Activated CD4-positive, alpha-beta T cell treated with anti-CD3 and anti-CD28 coated beads, Interleukin-2, amount 50 U/mL, for 48 hours (primary cell): ENCODE measurements at places on chromosomes 3 and 15.

GRCh38 chr15:29867241-29868000 lies 45.2 kb upstream of the TJP1 start:
- no peak for DNase-seq

DNA sequence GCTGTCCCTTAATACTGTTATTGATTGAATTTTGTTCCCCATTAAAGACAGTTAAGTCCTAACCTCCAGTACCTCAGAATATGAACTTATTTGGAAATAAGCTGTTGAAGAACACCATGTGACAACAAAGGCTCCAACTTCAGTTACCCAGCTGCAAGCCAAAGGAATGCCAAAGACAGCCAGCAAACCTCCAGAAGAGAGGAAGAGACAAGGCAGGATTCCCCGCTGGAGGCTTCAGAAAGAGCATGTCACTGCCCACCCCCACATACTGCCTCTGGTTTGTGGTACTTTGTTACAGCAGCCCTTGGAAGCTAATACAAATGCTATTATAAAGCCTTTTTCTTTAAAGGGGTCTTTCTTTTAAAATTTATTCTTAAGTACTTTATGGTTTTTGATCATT lies 18.4 kb upstream of the NEK10 start:
- no peak for DNase-seq

DNA sequence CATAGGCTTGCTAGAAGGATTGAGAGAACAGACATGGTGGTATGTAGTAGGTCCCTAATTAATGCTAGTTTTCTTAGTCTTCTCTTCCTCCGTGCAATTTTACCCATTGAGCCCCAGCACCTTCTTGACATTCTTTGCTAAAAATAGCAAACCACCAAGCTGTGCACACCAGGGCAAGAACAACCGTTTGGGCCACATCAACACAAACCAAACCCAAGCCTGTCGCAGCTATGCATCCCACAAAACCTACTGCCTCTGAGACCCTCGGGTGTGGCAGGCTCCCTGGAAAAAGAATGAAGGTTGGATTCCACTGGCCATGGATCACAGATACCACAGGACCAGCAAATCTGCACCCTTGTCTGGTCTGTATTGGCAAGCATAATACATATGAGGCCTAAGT lies 27.1 kb downstream of the HEG1 start:
- DNase-seq: no peak

DNA sequence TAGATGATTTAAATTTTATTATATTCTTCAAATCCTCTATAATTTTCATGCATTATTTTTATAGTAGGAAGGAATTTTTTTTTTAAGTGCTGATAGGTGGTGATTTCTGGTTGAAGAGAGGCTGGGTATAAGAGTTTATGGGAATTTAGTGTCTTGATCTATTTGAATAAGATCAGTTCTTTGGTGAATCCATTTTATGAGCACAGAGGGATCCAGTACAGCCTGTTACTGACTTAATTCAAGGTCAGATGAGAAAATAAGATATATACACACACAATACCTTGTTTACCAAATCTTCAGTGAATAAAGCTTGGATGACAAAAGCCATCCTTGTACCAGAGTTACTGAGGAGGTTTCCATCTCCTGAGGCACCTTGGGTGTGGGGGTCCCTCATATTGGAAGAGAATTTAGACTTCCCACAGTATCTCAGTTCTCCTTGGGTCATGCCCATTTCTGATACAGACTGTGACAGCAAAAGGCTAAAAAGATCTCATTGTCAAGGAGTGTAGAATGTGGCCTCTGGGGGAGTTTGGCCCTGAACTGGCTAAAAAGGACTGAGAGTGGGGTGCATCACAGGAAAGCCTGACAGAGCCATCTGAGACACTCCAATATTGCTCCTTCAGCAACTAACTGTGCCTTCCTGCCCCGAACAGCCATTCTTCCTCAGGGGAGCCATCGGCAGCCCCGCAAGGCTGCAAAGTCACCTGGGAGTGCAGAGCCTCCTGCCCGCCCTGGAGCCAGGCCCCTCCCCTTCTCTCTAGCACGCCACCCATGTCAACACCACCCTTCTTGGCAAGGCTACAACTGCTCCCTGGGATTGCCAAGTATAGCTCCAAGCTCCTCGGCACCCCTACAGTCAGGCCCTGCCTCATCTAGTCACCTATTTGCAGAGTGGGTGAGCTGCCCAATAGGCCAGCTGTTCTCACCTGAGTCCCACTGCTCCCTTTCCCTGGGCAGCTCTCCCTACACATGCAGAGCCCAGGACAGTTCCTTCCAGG lies 43.1 kb upstream of the HACD2 start:
- no peak for DNase-seq

DNA sequence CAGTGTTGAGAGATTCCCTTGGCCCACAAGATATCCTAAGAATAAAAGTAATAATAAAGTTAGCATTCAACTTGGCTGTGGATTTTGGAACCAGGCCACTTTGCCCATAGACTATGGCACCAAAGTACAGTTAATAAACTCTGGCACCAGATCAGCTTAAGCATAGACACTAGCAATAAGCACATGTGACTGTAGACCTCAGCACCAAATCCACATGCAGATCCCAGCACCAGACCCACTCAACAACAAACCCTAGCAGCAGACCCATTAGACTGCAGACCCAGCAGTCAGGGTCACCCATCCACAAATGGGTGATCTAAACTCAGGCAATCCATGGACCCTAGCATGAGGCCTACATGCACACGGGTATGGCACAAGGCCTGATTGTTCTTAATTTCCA lies 384.8 kb upstream of the CADM2 start:
- no peak for DNase-seq

DNA sequence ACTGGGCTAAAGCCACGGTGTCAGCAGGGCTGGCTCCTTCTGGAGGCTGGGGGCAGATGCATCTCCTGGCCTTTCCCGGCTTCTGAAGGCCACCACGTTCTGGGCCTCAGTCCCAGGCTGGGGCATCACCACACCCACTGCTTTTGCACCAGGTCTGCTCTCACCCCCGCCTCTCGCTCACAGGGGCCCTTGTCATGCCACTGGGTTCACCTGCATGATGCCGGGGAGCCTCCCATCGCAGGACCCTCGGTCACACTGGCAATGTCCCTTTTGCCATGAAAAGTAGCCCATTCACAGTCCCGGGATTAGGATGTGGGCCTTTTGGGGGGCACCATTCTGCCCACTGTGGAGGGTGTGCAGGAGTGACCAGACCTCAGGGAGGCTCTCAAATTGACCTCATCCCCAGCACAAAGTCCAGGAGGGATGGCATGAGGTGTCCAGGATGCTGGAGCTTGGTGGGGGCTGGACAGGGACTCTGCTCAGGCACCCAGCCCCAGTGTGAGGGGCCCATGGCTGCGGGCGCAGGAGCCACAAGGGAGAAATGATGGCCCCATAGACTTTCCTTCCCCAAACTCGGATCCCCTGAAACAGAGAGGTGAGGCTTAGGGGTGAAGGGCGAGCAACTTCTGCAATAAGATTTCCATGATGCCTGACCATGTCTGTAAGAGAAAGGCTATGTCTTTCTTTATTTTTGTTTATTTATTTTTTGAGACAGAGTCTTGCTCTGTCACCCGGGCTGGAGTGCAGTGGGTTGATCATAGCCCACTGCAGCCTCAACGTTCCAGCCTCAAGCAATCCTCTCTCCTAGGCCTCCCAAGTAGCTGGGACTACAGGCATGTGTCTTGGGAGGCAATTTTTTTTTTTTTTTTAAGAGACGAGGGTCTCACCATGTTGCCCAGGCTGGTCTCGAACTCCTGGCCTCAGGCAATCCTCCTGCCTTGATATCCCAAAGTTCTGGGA lies 189.1 kb downstream of the GOLGA6L6 start:
- DNase-seq: no peak

GRCh38 chr3:65548848-65549625 lies 489.7 kb downstream of the MAGI1 start:
- DNase-seq: no peak

GRCh38 chr3:126753191-126754160 lies 49.4 kb downstream of the CHCHD6 start:
- DNase-seq: no peak

GRCh38 chr15:65060641-65061397 lies 7.0 kb downstream of the RASL12 start:
- DNase-seq: no peak

DNA sequence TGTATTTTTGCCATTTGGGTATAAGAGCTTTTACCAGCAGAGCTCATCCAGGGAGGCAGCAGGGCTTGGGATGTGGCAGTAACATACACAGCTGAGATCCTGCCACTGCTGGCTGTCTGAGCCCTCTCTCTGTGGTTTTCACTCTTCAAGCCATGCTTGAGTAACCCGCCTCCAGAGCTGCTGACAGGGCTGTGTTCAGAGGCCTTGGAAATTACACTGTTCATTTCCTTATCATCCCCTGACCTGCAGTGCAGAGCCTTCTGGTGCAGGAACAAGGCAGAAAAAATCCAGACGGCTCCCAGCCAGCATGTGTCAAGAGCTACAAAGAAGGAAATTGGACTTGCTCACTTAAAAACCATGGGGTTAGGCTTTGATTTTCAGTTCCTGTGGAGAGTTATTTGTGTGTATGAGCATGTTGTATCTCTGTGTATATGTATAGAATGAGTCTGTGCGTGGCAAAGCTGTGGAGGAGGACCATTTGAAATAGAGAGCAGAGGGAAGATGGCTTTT lies 47.0 kb downstream of the ZNF609 start:
- peak; percentile 45 for DNase-seq

DNA sequence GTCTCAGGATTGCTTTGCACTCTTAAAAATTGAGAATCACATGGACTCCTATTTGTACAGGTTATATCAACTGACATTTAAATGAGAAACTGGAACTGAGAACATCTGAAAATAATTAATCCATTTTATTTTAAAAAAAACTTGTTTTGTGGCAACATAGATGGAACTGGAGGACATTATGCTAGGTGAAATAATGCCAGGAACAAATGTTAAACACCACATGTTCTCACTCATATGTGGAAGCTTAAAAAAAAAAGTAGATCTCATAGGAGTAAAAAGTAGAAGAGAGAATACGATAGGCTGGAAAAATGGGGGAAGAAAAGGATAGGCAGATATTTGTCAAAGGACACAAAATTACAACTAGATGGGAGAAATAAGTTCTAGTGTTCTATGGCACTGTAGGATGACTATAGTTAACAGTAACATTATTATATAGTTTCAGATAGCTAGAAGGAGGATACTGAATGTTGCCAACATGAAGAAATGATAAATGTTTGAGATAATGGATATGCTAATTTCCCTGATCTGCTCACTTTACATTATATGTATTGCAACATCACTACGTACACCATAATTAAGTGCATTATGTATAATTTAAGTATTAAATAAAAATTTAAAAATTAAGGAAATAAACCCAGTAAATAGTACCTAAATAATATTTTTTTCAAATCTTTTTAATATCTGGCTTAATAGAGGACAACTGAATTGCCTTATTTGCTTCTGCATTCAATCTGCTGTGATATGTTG lies 100.5 kb upstream of the TSPAN3 start:
- no peak for DNase-seq

- no peak for DNase-seq
These were observed 256.4 kb downstream of the MEX3B start for GRCh38 chr15:81789403-81789802.

DNA sequence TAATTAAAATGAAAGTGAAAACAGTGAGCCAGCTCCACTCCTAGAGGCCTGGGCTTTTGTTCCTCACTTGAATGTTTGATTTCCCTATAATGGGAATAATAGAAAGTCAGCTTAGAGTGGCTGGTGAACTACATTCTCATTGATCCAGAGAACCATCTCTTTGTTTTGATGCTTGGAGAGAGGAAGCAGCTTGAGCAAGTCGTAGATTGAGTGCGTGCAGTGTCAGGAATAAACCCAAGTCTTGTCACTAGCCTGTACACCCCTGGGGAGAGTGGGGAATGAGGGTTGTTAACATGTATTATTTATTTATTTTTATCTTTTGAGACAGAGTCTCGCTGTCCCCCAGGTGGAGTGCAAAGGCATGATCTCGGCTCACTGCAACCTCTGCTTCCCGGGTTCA lies 885 bp upstream of the LSG1 start:
- no peak for DNase-seq

- DNase-seq: no peak
These were observed 64.0 kb downstream of the RGMA start for GRCh38 chr15:93024716-93025624.

DNA sequence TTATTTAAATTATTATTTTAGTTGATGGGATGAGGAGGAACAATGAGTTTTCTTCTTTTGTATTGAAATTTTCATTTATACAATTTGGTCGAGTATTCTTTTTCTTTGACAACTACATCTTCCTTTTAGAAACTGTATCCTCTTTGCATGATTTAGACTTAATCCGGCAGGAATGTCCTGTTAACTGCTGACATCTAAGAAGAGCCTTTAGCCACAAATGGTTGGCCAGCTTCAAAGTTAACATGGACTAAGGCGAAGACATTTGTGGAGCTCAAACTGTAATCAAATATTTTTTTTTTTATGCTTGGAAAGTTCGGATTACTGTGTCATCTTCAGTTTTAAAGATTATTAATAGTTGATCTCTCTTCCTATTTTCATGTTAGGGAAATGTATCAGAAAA lies 43.2 kb downstream of the RIOX2 start:
- DNase-seq: no peak

- DNase-seq: no peak
These were observed 59.1 kb downstream of the RGMA start for GRCh38 chr15:93029836-93030429.

DNA sequence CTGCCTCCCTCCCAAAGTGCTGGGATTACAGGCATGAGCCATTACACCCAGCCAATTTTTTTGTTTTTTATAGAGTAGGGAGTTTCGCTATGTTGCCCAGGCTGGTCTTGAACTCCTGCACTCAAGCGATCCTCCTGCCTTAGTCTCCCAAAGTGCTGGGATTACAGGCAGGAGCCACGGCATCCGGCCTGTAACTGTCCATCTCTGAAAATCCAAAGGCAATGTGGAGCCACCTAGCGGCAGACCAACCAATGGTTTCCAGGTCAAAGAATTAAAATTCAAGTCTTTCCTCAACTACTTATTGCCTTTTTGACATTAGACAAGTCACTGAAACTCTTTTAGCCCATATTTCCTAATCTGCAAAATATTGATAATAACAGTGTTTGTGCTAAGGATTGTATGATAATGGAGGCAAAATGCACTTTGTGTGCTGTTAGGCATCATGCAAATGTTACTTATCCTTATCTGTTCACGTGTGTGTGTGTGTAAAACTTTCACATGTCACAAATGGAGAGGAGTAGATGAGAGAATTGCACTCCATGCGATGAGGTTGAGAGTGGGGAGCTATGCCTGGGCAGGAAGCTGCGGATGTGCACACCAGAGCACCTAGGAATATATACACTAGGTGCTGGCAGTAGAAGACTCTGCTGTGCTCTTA lies 48.7 kb downstream of the COL8A1 start:
- peak; percentile 64 for DNase-seq

- DNase-seq: peak; percentile 69
These were observed 77.9 kb downstream of the RPN1 start for GRCh38 chr3:128572644-128573105.

DNA sequence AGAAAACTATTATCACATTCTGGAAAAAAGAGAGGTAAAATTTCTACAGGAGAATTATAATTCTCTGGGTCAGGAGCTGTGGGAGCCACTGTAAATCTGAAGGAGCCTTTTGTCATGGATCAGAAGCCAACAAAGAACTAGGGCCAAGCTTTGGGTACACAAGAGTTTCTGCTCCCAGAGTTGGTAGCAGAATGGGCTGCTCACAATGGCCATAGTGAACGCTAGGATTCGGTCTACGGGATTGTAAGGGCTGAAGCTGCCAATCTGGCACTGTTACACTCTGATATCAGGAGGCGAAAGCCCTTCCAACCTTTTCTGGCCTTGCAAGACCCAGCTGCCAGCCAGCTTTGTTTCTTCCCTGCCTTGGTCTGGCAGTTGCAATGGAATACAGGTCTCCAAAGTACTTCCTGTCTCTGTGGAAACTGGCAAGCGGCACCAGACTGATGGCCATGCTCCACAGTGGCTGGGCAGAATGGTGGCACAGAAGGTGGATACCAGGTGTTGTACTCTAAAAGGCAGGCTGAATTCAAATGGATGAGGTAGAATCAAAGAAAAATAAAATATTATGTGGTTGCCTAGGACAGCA lies 831.7 kb downstream of the CADM2 start:
- DNase-seq: no peak
